ENCODE measurements at places on chromosomes 4 and X.

GRCh38 chr4:18850867-18851266 is 829.3 kb upstream of the LCORL start:
- DNase-seq, result no peak

GRCh38 chrX:53476371-53476770 is 42.2 kb upstream of the HSD17B10 start:
- no peak for DNase-seq

GRCh38 chrX:151183912-151184565 is 7.7 kb downstream of the GPR50 start:
- DNase-seq, result no peak

DNA sequence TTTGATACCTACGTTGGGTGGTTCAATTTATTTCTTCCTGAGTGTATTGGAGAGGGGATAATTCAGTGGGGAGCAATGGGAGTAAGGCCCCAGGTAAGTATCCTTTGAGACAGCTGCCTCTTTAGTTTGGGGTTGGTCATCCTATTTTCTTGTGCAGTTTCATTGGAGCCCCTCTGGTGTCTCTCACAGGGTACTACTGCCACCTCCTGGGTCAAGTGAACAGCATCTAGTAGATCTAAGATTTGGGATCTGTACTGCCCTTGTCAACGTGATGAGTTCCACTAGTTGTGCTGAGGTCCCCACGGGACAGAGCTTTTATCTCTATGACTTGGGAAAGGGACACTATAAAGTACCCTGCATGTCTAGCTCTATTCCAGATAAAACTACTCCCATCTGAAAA is 80.6 kb downstream of the PBDC1 start:
- no peak for DNase-seq

DNA sequence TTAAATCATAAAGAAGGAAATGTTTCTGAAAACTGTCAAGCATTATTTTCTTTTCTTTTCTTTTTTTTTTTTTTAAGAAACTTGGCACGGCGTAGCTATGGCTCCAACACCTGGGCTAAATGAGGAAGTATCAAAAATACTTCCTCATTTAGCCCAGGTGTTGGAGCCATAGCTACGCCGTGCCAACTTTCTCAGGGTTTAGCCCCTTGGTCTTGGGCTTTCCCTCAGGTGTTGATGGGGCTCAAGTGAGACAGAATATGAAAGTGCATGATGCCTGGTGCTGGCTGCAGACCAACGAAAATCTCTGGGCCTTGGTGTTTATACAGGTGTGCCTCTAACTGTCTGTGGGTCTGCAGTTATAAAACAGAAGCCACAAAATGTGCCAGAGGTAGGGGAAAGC is 132.7 kb downstream of the ARHGAP24 start:
- peak; percentile 79 for DNase-seq
